GM12891 (cell line): ENCODE measurements at places on chromosomes 4 and X.

DNA sequence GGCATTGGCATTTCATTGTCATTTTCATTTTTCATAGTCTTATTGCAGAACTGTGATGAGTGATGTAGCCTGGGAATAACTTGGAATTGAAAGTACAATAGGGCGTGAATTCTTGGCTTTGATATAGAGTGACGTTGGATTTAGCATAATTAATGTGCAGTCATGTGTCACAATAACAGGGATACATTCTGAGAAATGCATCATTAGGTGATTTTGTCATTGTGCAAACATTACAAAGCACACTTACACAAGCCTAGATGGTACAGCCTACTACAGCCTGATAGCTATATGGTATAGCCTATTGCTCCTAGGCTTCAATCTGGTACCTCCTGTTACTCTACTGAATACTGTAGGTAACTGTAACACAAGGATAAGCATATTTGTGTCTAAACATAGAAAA, 300.8 kb downstream of the DTHD1 start:
- DNase-seq: no peak

GRCh38 chrX:47815901-47816845, 20.5 kb upstream of the ZNF81 start:
- no peak for DNase-seq

DNA sequence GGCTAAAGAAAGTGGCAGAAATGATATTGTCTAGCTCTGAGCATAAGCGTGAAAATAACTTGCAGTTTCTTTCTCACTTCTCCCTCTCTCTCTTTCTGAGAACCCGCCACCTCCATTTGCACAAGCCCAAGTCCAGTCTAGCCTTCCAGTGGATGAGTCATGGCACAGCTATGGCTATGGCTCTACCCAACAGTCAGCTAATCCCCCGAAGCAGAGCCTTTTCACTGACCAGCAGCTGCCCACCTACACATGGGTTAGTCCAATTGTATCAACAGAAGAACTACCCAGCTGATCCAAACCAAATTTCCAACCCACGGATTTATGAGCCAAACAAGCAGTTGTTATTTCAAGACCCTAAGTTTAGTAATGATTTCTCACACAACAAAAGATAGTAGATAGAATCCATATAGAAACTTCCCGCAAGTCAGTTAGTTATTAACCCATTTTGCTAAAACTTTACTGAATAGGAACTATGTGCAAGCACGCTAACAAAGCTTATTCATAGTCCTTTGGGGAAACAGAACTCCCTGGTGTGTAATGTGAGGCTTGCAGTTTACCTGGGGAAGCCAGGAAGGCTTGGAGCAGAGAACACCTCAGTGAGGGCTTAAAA, 282.3 kb downstream of the INPP4B start:
- DNase-seq: no peak

DNA sequence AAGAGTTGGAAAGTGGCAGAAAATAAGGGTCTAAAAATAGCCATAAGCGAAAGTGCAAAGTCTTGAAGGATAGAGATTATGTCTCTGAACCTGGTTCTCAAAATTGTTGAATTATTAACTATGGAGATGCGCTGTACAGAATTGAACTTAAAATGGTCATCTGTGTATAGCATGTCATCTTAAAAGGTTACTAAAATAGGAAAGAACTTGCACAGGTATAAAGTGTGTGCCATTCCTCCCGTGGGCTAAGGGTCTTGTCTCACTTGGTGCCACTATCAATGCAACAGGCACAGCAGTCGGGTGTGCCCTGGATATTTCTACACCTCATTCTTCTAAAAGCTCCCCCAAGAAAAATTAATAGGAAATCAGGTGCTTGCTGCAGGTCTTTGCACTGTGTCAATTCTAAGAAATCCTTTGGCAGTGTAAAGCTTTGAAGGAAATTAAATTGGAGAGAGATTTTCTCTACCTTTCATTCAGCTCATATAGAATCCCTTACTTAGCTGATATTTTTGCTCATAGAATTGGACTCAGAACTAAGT, 2.4 kb downstream of the SORBS2 start:
- no peak for DNase-seq

DNA sequence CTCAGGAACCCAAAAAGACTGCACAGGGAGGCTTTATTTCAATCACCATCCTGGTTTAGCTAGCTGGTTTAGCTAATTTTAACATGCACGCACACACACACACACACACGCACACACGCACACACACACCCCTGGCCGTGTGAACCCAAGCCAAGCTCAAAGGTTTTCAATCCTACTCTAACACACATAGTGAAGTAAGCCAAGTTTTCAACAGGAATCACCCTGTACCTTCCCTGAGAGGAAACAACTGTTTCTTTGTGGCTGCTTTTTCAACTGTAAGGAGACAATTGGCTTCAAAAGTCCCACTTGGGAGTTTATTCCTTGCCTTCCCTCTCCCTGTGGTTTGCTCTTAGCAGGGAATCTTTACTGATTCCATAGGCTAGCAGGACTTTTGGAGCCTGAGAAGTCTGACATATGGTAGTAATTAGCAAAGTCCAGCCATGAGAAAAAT, 98.9 kb upstream of the BMP3 start:
- DNase-seq: no peak

GRCh38 chrX:40581336-40581920, 658 bp downstream of the ATP6AP2 start:
- DNase-seq: no peak

GRCh38 chr4:151325111-151325948, at the start of gene SH3D19:
TSS of gene SH3D19 (minus strand) at chr4:151325605. CDS start at chr4:151325352, 253 bp downstream.
- no peak for DNase-seq

DNA sequence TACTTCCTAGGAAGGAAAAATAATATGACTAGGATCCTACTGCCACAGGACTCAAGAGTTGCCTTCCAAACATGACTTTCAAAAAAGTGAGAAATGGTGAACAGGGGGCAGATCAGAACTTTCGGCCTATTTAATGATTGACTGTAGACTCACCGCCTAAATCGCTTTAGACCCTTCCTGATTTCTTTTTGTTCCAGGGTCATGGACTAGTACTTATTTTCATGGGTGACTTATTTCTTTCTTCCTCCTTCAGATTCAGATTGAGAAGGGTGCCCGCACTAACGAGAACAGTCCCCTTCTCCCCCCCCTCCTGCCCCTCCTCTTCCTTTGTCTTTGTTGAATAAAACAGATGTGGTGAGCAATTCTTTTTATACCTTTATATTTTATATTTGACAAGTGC, 48.0 kb upstream of the KLHL8 start:
- no peak for DNase-seq

GRCh38 chr4:152331042-152331441, 204.8 kb downstream of the FBXW7 start:
- DNase-seq: no peak
